ENCODE measurements at places on chromosomes 4 and X. TPM values are rescaled to one million over a fixed set of nuclear protein-coding genes. Genes with fewer than 3 reads are reported as not detected.

INPP4B gene
- 16.8 TPM for total RNA-seq

DNA sequence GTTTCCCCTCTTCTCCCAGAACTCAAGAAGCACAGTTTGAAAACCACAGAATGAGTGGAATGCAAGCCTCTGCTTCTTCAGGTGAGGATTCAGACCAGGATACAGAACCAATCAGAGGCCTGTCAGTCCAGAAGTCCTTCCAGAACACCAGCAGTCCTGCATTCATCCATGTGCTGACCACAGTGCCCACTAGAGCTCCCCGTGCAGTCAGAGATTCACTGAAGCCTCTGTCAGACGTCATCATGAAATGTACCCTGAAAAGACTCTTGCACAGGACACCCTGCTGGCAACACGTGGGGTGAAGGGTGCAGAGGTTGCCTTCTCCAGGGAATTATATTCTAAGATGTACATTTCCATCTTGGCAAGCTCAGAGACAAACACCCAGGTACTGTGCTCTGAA is 75.9 kb upstream of the LSM6 start:
- no peak for DNase-seq

PRAF2 gene
- 14.9 TPM for total RNA-seq

DNA sequence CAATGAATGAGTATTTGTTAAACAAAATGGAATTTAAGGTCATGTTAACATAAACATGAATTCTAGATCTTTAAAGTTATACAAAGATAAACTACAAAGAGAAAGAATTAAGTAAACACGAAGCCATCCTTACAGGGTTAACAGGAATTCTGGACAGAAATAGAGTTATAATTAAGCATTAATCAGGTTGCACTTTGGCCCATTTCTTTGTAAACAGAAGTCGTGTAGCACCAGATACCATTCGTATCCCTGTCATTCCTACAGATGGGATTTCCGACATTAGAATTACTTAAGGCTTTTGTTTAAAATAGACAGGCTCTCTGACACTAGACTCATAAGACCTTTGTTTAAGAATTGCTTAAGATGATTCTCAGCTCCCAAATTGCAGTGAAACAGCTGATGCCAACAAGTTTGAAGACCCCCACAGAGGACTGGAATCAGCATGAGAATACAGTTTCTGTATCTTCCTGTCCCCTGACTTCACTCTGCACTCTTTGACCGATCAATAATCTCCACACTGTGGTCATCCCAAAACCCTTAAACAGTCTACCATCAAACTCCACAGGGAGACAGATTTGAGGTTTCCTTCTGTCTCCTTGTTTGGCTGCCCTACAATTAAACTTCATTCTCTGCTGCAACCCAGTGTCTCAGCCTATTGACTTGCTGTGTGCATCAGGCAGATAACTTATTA is 22.3 kb upstream of the TMEM150C start:
- no peak for DNase-seq

Measured in activated T-helper 1 cell treated with anti-CD3 and anti-CD28 coated beads, Interleukin-12 subunit alpha, Interleukin-12 subunit beta, Interleukin-2, Interleukin-4 antibody, amounts not matched to agents 30 ng/mL and 10 ng/mL and 1 ng/mL, durations not matched to agents 14 hours and 24 hours and 36 hours (primary cell).